ENCODE measurements at places on chromosomes 1 and 21.
A peak's percentile ranks its signal among the peaks of the same experiment; 100 is the strongest.

- DNase-seq, result no peak
Observed at GRCh38 chr1:56811331-56811730, 7.9 kb downstream of the FYB2 start.

DNA sequence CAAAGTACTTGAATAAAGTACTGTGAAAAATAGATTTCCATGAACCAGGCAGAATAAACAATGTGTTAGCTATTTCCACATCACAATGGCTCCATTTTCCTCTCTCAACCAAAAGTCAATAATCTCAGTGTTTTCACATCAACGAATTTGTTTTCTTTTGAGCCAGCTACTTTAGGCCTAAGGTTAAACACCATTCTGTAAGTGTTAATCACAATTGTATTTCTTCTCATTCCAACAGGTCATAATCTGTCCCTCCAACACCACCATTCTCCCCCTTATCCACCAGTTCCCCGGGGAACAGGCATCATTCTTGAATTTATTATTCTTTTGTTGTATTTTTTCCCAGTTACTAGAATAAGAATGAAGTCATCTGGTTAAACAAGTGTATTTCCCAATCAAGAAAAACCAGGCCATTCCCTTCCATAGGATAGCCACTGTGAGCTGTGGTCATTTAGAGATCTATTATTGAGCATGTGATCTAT, 66.2 kb upstream of the PALMD start:
- DNase-seq, result peak; percentile 48

- no peak for DNase-seq
Observed at GRCh38 chr1:64936956-64937355, 29.4 kb downstream of the JAK1 start.

GRCh38 chr1:167564612-167565270, 11.2 kb upstream of the CREG1 start:
- no peak for DNase-seq

DNA sequence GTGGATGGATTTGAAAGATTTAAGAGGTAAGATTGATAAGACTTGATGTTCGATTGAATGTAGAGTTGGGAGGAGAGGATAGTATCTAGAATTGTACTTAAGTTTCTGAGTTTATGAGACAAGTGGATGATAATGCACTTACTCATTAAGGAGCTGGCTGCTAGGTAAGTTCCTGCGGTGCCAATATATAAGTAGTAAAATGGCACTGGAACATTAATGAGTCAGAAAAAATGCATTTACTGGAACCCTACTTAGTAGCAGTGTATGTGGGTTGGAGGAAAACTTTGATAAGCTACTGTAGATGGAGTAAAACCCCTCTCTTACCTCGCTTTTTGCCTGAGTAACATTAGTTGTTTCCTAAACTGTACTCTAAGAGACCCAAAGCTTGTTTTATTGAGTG, 68.2 kb downstream of the ZFYVE9 start:
- DNase-seq, result no peak

- DNase-seq, result no peak
Observed at GRCh38 chr1:203048555-203049051, 22.3 kb downstream of the PPFIA4 start.

- DNase-seq, result no peak
Observed at GRCh38 chr1:195005338-195005737, 1602.9 kb downstream of the KCNT2 start.

DNA sequence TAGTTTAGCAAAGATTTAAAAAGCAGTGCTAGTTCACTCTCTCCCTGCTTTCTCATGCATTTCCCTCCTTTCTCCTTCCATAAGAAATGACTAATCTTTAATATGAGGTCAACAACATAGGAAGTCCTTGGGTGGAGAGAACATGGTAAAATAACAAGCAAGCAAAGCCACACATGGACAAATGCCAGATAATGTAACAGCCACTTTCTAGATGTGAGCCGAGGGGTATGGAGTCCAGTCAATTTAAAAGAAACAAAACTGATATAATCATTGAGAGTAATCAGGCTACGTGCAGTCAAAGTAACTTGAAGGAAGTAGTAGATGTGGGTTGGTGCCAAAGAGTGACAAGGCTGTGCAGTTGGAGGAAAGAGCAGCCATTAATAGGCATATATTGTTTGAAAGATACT, 69.6 kb downstream of the DUSP10 start:
- DNase-seq, result peak; percentile 65

GRCh38 chr1:205497351-205497750, 7.1 kb upstream of the CDK18 start:
- no peak for DNase-seq

DNA sequence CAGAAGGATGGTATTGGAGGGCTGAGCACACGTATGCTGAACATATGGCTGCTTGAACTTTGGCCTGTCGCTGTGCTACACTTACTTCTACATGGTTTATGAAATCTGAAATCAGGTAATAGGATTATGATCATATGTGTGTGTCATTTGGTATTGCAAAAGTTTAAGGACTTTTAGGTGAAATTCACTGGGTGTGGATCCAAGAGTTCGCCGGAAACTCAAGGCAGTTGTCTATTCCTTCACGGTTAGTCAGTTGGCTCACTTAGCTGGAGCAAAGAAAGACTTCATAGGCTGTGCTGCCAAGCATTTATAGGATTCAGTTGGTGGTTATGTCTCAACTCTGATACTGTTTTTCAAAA, 927 bp downstream of the UAP1 start:
- peak; percentile 62 for DNase-seq

DNA sequence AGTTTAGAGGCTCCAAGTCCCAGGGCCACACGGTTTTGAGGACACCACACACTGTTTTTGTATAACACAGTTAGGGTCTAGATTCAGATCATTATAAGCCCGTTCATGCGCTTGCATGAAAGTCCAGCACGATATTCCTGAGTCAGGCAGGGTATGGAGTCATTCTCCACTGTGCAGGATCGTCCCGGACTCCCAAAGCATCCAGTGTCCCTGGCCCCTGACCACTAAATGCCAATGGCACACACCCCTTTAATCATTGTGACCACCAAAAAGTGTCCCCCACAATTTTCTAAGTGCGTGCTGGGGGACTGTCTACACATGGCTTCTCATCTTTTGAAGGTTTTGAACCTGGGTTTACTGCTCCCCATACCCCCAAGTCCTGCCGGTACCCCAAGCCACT, 27.1 kb upstream of the PTPRF start:
- DNase-seq, result no peak

- DNase-seq, result no peak
Observed at GRCh38 chr1:21550097-21550496, 40.9 kb downstream of the ALPL start.

DNA sequence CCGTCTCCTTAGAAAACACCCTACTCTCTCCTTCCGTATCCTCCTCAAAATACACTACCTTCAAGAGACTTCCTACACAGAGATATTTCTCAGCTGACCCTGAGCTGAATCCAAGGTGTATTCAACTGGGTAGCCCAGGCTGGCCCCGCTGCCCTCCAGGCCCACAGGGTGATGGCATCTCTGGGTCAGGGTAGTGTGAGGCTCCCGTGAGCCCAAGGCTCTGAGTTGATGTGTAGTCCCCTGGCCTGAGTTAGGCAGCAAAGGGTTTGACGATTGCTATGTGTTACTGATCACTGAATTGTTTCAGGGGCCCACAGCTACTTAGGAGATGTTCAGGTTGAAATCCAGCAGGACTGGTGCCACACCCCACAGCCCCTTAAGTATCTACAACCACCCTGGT, 6.7 kb downstream of the INAVA start:
- no peak for DNase-seq

GRCh38 chr21:35587841-35588380, 472.4 kb downstream of the SETD4 start:
- DNase-seq, result no peak

All from stromal cell of bone marrow (primary cell).